Spleen (tissue), 13 donors: ENCODE measurements at places on chromosomes 5 and 9. TPM values are rescaled to one million over a fixed set of nuclear protein-coding genes. Genes with fewer than 3 reads are reported as not detected.

- no peak overlapping the region for H3K4me3 ChIP-seq
- no peaks in the 10 kb centered on the region for H3K36me3 ChIP-seq
- no peaks in the 10 kb centered on the region for H3K27me3 ChIP-seq
- no peaks in the 10 kb centered on the region for H3K4me1 ChIP-seq
Measured at GRCh38 chr9:13860946-13861640, 452.8 kb downstream of the NFIB start.

DNA sequence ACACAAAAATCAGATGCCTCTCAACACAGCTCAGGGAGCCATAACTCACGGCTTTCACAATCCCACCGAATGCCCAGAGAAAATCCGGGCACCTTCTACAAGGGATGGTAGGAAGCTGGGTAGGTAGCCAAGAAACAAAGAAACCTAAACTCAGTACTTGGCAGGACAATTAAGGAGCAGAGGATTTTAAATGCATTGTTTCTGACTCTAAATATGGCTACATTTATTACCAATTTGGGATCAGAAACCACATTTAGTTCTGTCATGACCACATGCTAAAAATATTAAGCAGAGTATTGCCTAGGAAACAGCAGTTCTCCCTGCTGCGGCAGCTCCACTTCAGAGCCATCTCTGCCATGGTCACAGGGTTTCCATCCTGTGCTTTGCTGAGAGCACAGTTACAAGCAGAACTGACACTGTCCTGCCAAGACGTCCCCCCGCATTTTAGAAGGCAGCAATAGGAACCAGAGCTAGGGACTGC, 57.5 kb downstream of the SIL1 start:
- no peak overlapping the region for H3K27ac ChIP-seq
- H3K4me1 ChIP-seq: peaks cover 10% of the 10 kb centered on the region
- no peak for DNase-seq
- H3K4me3 ChIP-seq: no peak overlapping the region
- H3K36me3 ChIP-seq: no peaks in the 10 kb centered on the region

DNA sequence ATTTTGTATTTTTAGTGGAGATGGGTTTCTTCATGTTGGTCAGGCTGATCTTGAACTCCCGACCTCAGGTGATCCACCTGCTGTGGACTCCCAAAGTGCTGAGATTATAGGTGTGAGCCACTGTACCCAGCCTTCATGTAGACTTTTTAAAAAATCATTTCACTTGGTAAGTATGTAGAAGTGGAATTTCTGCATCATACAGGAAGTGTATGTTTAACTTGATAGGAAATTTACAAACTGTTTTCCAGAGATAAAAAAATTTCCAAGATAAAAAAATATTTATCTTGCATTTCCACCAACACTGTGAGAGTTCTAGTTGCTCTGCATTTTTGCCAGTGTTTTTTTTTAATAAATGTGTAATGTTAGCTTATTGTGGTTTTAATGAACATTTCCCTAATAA, 155.8 kb downstream of the ZNF608 start:
- H3K36me3 ChIP-seq: no peaks in the 10 kb centered on the region
- DNase-seq: no peak
- H3K27ac ChIP-seq: no peak overlapping the region
- H3K4me1 ChIP-seq: no peaks in the 10 kb centered on the region
- no peak overlapping the region for H3K4me3 ChIP-seq

Gene WDR31
- total RNA-seq: 0.67 TPM

GRCh38 chr9:27622693-27623340, 49.5 kb upstream of the C9orf72 start:
- DNase-seq: no peak
- H3K4me1 ChIP-seq: no peaks in the 10 kb centered on the region
- no peak overlapping the region for H3K27ac ChIP-seq
- H3K4me3 ChIP-seq: no peak overlapping the region
- H3K27me3 ChIP-seq: no peaks in the 10 kb centered on the region
- H3K36me3 ChIP-seq: no peaks in the 10 kb centered on the region

Gene PRUNE2
- total RNA-seq: 16.0 TPM

Gene PDE6A
- not detected for total RNA-seq

GRCh38 chr5:149435660-149436059, 56.6 kb upstream of the IL17B start:
- H3K27ac ChIP-seq: no peak overlapping the region
- H3K4me1 ChIP-seq: peaks cover 26% of the 10 kb centered on the region
- no peak for DNase-seq
- peaks cover 1% of the 10 kb centered on the region for H3K36me3 ChIP-seq

GRCh38 chr5:9025942-9026341, 519.9 kb downstream of the SEMA5A start:
- H3K36me3 ChIP-seq: no peaks in the 10 kb centered on the region
- no peak overlapping the region for H3K27ac ChIP-seq
- H3K4me3 ChIP-seq: no peak overlapping the region
- H3K27me3 ChIP-seq: no peaks in the 10 kb centered on the region
- DNase-seq: no peak

DNA sequence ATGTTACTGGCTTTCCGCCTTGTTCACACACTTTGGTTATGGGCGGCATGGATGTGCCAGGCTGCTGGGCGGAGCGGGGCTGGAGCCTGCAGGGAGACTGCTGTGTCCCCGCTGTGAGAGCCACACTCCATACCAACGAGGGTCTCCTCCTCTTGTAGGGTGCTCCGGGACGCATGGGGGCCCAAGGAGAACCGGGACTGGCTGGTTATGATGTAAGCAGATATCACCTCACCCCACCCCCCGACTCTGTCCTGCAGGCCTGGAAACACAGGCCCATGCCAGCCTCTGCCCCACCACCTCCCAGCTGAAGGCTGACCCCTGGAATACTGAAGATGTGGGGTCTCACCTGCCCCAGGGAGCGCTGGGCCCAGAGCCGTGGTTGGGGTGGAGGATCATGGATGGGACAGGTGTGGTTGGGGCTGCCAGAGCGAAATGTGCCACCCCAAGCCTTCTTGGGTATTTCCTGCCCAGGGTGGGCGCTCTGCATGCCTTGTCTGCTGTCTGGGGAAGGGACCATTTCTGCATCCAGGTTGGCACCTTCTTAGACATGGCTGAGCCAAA, 39.3 kb upstream of the ORM1 start:
- DNase-seq: peak; percentile 51
- no peaks in the 10 kb centered on the region for H3K27me3 ChIP-seq
- no peaks in the 10 kb centered on the region for H3K36me3 ChIP-seq
- H3K4me3 ChIP-seq: no peak overlapping the region
- no peaks in the 10 kb centered on the region for H3K4me1 ChIP-seq
- H3K27ac ChIP-seq: no peak overlapping the region

GRCh38 chr9:136787690-136788400, 3.3 kb upstream of the TMEM141 start:
- DNase-seq: peak; percentile 89
- no peak overlapping the region for H3K27ac ChIP-seq
